ENCODE measurements at places on chromosomes 6 and 20.

DNA sequence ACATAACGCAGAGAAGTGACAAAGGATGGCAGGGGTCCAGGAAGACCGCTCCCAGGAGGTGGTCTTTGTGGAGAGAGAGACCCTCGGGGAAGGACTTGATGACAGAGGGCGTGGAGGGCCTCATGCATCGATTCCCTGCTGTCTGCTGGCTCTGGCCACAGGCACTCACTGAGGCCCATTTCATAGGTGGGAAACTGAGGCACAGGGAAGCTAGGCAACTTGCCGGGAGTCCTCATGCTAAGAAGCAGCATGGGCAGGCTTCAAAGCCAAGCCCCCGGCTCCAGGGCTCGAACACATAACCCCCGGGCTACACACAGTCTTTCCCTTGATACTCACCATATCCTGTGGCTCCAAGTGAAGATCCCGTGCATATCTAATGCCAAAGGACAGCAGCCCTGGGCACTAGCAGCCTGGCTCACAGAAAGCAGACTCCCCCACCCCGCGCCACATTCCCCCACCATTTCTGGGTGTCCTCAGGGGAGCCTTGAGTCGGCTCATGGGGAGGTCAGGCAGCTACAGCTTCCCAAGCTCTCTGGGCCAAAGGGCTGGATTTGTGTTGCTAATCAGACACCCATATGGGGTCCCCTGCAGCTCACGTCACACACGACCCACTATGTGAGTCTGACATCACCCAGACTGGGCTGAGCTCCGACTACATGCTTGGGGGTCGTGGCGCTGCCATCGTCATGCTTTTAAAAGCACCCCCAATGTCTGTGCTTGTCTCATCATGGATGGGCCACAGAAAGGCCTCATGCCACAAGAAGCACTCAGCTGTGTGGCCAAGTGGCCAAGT lies 130.9 kb upstream of the PMEPA1 start:
- DNase-seq: no peak

DNA sequence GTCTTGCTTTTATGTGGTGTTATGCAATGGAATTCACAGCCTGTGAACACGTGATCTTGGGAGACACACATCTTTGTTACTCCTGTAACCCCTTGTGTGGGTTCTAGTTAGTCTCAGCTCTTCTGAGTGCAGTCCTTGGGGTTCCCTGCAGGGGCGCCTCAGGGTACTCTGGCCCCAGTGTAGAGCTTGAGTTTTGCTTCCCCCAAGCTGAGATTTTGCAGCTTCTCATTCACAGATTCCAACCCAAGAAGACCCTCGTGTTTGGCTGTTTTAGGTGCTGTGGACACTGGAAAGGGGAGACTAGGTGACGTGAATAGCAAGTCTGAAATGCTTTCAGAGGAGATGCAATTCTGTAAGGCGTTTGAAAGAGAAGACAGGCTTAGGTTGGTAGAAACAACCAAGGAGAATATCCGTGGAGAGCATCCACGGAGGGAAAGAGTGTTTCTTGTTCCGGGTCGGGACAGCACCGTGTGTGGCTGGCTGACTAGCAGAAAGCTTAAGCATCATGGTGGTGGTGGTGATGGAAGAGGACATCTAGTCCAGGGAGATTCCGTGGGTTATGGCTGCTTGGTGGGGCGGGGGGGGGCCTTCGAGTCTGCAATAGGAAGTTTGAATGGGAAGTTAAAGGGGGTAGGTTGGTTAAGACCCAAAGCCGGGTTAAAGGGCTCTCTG lies 30.1 kb downstream of the DUSP22 start:
- no peak for DNase-seq

- DNase-seq: no peak
Observed at GRCh38 chr6:6840831-6841291, 252.3 kb downstream of the LY86 start.

- DNase-seq: no peak
Observed at GRCh38 chr20:61014491-61014890, 237.6 kb upstream of the CDH4 start.

DNA sequence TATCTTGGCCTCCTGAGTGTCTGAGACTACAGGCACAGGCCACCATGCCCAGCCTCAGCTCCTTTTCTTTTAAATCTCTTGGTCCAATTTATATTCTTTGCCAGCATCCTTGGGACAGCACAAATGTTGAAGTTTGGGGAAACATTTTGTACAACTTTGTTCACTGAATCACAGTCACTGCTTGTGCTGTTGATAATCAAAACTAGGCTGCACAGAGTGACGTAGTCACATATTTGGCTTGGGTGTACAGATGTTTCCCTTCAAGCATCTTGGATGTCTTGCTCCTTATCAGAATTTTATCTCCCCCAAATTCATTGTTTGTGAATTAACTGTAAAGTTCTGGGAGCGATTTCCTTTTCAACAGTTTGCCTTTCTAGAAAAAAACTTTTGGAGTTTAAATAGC lies 17.9 kb downstream of the CARMIL1 start:
- DNase-seq: no peak

GRCh38 chr20:10398834-10399369 lies 35.1 kb downstream of the MKKS start:
- no peak for DNase-seq

DNA sequence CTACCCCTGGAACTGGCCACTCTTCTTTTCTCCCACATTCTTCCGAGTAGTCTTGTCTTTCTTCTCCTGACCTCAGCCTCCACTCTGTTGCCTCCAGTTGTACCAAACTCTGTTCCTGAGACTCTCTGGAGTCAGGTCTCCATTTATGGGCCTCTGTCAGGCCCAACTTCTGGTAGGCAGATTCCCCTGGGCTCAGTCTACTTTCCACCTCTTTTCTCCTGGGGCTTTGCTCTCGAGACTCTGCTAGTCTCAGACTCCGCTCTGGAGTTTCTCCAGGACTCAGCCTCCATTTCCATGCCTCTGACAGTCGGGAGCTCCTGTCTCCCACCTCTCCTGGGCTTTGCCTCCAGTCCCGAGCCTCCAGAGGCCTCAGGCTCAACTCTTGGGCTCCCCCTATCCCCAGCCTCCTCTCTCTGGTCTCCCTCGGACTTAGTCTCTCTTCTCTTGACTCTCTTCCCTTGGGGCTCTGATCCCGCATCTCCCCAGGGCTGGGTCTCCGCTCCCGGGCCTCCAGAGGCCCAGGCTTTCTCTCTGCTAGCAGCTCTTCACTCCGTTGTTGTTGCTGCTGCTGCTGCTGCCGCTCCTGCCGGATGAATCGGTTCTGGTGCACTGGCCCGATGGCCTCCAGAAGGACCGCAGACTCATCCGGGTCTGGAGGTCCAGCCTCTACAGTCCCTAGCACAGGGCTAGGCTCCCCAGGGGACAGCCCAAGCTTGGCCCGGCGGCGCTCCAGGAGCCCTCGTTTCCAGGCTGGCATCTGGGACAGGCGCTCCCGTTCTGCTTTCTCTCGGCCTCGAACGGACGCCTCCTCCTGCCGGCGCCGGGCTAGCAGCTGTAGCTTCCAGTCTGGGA lies 1.1 kb downstream of the PPP1R18 start:
- no peak for DNase-seq

- no peak for DNase-seq
Observed at GRCh38 chr20:41453010-41453950, 86.7 kb upstream of the EMILIN3 start.

- no peak for DNase-seq
Observed at GRCh38 chr6:74253261-74253660, 557.3 kb downstream of the CD109 start.

- no peak for DNase-seq
Observed at GRCh38 chr20:34861386-34862084, 11.1 kb downstream of the GGT7 start.

DNA sequence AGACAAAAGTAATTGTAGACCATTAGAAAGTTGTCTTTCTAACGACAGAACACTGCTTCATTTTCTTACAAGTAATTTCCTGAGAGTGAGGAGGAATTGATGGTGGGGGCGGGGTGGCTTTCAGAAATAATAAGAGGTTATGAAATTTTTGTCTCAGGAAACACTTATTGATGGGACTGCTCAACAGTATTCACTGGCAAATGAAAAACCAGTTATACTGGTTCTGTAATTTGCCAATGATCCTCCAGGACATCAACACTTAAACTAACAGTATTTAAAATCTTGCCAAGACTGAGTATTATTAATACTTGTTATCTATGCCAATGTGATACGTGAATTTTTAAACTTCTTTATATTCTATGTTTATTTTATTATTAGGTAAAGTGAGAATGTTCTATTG lies 41.8 kb upstream of the FUT9 start:
- no peak for DNase-seq

DNA sequence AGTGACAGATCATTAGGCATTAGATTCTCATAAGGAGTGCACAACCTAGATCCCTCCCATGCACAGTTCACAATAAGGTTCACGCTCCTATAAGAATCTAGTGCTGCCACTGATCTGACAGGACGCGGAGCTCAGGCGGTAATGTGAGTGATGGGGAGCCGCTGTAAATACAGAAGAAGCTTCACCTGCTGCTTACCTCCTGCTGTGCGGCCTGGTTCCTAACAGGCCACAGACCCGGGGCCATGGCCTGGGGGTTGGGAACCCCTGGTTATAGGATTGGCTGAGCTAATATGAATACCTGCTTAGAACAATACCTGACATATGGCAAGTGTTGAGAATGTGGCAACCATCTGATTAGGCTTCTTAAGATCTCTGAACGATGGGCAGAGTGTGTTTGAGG lies 2.4 kb downstream of the PNPLA1 start:
- DNase-seq: no peak

Measured in activated CD8-positive, alpha-beta memory T cell treated with anti-CD3 and anti-CD28 coated beads for 1 hour (primary cell).